Renal cortex interstitium (tissue), 15 donors: ENCODE measurements at places on chromosomes 16 and 17.
A peak's percentile ranks its signal among the peaks of the same experiment; 100 is the strongest.

DNA sequence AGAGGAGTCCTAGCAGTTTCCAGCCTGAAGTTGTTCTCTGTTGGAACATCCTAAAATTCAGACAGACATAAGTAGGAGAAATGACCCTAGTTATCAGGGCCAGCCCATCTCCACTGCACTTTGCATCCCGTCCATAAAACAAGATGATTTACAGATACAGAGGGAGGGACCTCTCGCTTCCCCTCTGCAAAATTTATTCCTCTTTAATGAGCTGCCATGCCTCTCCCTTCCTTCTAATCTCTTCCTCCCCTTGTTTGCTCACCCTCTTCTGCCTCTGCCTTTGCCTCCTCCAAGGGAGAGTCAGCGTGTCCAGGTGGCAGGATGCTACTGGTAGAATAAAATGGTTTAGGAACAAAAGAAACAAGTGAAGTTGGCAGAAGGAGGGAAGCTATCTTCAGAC, 351.3 kb downstream of the SOX9 start:
- DNase-seq, result no peak

DNA sequence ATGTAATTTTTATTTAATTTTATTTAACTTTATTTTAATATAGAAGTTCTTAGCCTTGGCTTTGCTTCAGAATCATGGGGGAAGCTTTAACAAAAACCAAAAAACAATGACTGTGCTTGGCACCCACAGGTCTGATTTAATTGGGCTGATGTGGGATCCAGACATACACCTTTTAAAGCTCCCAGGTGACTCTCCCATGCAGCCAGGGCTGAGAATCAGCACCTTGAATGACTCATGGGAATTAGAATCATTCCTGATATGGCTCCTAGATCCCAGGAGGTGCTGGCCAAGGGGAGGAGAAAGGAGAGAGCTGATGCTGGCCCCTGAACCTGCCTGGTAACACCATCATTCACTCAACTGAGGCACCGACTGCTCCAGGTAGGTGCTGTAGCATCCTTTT, 240.7 kb downstream of the PARN start:
- DNase-seq, result no peak

- no peak for DNase-seq
These were observed 383.8 kb downstream of the ZFHX3 start for GRCh38 chr16:72664056-72664508.

DNA sequence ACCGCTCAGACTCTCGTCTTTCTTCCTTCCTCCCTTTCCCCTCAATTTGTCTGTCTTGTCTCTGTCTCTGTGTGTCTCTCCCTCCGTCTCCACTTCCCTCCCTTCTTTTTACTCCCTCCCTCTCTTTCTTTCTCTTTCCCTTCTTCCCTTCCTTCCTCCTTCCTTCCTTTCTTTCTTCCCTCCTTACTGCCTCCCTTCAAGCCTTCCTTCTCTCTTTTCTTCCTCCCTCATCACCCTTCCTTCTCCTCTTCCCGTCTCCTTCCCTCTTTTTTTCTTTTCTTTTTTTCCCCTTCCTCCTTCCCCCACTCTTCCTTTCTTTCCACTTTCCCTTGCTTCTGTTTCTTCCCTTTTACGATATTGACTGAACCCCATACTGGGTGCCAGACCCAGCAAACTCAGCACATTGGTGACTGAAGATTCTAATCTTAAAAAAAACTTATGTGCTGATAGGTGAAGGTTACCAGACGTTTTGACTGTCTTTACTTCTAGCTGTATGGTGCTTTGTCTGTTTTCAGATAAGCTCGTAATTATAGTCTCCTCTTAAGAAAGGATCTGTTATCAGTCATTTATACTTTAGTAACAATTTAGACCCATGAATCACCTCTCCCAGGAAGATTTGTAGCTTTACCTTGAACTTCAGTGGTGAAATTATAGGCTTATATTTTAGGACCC, 481 bp upstream of the BRD7 start:
- no peak for DNase-seq

DNA sequence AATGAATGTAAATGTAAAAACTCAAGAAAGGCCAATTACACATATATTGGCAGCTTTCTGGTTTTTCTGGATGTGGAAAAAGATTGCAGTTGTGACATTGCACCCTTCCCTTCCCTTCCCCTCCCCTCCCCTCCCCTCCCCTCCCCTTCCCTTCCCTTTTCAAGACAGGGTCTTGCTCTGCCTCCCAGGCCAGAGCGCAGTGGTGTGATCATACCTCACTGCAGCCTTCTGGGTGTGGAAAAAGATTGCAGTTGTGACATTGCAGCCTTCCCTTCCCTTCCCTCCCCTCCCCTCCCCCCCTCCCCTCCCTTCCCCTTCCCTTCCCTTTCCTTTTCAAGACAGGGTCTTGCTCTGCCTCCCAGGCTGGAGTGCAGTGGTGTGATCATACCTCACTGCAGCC, 41.7 kb downstream of the PIK3R5 start:
- no peak for DNase-seq

- no peak for DNase-seq
These were observed 2.1 kb downstream of the GSE1 start for GRCh38 chr16:85615014-85615851.

DNA sequence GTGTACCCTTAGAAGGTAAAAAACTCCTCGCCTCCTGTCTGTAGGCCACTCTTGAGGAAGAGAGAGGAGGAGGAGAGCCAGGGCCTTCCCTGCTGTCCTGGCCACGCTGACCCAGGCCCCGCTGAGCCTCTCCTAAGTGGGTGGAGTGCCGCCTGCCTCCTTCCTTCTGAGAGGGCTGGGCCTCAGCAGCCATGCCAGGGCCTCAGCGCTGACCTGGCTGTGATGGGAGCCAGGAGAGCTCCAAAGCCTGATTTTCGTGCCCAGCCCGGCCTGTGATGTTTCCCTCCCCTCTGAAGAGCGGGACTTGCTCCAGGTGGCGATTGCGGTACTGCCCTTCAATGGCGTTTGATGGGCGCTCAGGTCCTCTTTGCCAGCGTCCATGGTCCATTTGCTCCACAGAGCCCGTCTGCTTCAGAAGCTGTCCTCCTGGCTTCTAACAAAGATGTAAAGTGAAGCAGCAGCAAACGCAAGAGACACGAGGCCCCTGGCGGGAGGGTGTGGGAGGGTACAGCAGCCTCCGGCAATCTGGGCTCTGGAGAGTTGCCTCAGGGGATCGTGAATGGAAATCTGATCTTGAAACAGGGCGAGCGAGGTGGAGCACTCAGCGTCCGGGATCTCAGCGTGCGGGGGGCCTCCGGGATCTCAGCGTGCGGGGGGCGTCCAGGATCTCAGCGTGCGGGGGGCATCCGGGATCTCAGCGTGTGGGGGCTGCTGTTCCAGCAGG, 93.5 kb downstream of the NPIPB11 start:
- DNase-seq, result peak; percentile 44

- DNase-seq, result no peak
These were observed 10.8 kb upstream of the KPNB1 start for GRCh38 chr17:47638903-47639302.
